ENCODE measurements at places on chromosomes 16 and 17.

DNA sequence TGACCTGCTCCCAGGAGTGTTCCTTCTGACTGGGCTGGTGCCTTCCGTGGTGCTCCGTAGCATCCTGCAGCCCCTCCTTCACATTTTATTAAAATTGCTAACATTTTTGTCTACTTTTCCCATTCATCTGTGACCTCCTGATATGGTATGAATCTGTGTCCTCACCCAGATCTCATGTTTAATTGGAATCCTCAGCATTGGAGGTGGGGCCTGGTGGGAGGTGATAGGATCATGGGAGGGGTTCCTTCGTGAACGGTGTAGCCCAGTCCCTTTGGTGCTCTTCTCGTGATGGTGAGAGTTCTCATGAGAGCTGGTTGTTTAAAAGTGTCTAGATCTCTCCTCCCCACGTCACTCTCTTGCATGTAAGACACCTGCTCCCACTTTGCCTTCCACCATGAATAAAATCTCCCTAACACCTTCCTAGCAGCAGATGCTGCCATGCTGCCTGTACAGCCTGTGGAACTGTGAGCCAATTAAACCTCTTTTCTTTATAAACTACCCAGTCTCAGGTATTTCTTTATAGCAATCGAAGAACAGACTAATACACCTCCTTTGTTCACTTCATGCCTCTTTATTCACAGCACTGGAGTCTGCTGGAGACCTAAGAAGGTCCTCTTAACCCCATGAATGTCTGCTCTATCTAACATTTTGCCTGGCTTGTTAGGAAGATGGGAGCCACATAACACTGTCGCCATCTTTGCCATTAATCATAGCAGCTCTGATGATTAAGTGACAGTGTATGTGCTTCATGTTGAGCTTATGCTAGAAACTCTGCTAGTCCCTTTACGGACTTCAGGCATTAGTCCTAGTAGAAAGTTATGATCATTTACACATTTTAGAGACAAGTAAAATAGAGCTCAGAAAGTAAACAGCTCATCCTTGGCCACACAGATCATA is 377.7 kb upstream of the MAF start:
- no peak for DNase-seq

DNA sequence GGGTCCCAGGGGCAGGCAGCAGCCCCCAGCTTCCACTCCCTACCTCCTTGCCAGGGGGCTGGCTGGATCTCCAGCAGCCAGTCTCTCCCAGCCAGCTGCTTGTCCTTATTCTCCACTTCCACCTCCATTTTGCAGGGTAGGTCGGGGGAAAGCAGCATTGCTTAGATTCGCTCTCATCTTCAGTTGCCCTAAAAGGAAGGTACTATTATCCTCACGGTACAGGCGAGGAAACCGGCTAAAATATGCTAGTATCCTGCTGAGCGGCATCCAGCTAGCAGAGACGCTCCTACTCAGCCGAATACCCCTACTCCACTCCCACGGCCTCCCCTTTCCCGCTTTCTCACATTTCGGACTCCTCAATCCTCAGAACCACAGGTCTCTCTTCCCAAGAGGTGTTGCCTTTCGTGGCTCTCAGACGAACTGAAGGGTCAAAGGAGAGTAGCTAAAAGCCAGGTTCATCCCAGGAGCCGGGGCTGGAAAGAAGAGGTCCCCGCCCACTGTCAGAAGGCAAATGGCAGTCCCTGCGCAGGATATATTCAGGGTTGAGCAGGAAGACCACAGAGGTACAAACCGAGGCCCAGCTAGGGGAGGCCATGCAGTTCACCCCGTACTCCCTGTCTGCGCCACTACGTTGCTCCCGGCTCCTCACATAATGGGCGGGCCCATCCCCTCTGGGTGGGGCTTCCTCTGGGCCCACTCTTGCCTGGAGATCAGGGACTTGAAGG is 1.7 kb upstream of the RAB11FIP4 start:
- no peak for DNase-seq

- no peak for DNase-seq
These were observed 35.2 kb upstream of the MYH10 start for GRCh38 chr17:8665684-8666083.

GRCh38 chr17:83028851-83029250 is 50.6 kb upstream of the METRNL start:
- DNase-seq: no peak

- DNase-seq: no peak
These were observed 445 bp downstream of the CIAO2B start for GRCh38 chr16:66933776-66934137.

GRCh38 chr16:72042157-72042660 is 12.1 kb upstream of the HP start:
- no peak for DNase-seq

- no peak for DNase-seq
These were observed 170.2 kb downstream of the RAB11FIP4 start for GRCh38 chr17:31561469-31562375.

GRCh38 chr17:32307658-32308057 is 34.3 kb downstream of the C17orf75 start:
- DNase-seq: no peak

- DNase-seq: no peak
These were observed 6.4 kb downstream of the WNT3 start for GRCh38 chr17:46811978-46812583.

- DNase-seq: peak; percentile 5
These were observed 31.1 kb upstream of the JPH3 start for GRCh38 chr16:87570938-87571867.

GRCh38 chr17:2275722-2276121 is 27.9 kb downstream of the SMG6 start:
- no peak for DNase-seq

Measured in activated naive CD4-positive, alpha-beta T cell (primary cell).